ENCODE measurements at places on chromosomes 1 and 21.

- no peak for DNase-seq
These were observed 671 bp downstream of the KIF26B start for GRCh38 chr1:245155272-245156040.

GRCh38 chr1:231951374-231951773 lies 324.8 kb downstream of the DISC1 start:
- DNase-seq, result no peak

DNA sequence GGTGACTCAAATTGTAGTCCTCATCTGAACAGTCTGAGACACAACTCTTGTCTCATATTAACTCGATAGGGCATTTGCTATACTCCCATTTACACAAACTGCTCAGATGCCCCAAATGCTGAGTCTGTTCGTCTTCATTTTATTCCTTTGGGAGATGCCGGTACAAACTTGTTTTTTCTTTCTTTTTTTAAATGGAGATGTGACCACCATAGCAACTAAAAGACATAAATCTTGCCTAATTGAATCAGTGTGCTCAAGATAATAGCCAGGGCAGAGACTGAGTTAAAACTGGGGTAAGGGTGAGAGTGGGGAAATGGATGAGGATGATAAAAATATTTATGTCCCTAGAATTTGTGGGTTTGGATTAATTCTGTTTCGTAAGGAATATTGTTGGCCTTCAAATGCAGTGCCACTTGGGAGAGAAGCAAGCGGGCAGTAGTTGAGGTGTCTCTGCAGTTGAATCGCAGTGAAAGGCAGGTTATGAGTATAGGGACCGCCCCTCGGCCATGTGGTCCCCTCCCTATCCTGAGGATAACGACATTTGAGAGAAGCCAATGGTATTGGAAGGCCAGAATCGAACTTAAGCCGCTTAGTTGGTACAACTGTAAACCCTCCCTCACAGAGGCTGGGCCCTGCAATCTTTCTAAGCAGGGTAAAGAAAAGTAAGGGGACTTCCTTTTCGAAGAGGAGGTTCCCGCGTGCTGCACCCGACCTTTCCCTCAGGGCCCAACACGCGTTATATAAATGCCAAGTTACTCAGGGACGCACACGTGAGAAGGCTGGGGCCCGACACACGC lies 859 bp upstream of the LRRC8B start:
- DNase-seq, result no peak

GRCh38 chr21:45347712-45348499 lies 57.1 kb upstream of the COL18A1 start:
- no peak for DNase-seq
